ENCODE measurements at places on chromosomes 7 and 10.
A peak's percentile ranks its signal among the peaks of the same experiment; 100 is the strongest.

- peak; percentile 39 for DNase-seq
Observed at GRCh38 chr7:3063016-3063753, 19.5 kb upstream of the CARD11 start.

GRCh38 chr10:62115842-62116241, 152.8 kb downstream of the RTKN2 start:
- DNase-seq, result no peak

- no peak for DNase-seq
Observed at GRCh38 chr7:107196834-107197610, 28.2 kb downstream of the HBP1 start.

- DNase-seq, result no peak
Observed at GRCh38 chr10:114215033-114215432, 24.0 kb upstream of the VWA2 start.

- no peak for DNase-seq
Observed at GRCh38 chr10:51862149-51862548, 162.8 kb upstream of the CSTF2T start.

GRCh38 chr7:2527505-2528467, 8.2 kb downstream of the LFNG start:
- DNase-seq, result no peak

- DNase-seq, result no peak
Observed at GRCh38 chr10:2731940-2732339, 335.4 kb upstream of the PFKP start.

DNA sequence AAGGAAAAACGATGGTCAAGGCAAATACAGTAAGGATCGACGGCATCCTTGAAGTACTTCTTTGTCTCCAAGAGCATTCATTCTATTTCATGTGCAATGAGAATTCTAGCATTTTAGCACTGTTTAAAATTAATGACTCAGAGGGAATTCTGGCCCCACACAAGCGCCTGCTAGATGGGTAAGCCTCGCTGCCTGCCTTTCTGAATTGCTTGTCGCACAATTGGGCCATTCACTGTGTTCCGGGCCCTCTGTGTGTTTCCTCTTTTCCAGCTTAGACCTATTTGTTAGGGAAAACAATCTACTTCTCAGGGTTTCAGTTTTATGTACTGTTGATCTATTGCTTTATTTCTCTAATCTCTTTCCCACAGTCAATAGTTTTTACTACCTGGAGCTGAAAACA, 204.7 kb upstream of the ZNF32 start:
- no peak for DNase-seq

- no peak for DNase-seq
Observed at GRCh38 chr7:131640686-131641085, 84.3 kb upstream of the PODXL start.

DNA sequence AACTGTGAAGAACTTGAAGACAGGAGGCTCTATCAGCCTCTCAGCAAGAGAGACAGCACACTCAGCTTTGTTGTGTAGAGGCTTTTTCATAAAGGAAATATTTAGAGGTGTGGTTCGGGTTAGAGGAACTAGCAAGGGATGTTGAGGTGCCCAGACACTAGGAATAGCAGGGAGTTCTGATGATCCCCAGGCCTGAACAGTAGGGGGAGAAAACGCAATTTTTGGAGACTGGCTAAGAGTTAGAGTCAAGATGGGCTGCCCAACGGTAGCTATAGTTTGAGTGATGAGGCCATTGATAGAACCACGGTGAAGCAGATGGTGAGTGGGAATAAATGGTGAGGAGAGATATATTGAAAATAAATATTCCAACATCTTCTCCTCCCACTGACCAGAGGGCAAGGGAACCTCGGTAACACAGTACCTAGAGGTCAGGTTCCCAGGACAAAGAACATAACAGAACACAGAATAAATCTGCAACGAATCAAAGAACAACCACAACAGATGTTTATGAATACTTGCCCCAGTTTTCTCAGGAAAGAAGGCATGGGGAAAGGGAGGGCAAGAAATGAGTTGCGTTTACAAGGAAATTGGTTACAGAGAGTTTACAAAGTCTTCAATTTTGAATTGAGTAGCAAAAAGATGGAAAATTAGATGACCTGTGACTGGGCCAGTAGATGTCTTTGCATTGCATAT, 24.2 kb upstream of the BPGM start:
- DNase-seq, result no peak

- DNase-seq, result no peak
Observed at GRCh38 chr7:70137126-70137525, 538.9 kb downstream of the AUTS2 start.

- DNase-seq, result no peak
Observed at GRCh38 chr10:909831-910230, 21.7 kb downstream of the LARP4B start.

GRCh38 chr7:55018361-55019190, at the start of gene EGFR:
Gene EGFR, plus strand, starts transcription at chr7:55019017. Its CDS starts 261 bp downstream, at chr7:55019278.
- DNase-seq, result no peak

DNA sequence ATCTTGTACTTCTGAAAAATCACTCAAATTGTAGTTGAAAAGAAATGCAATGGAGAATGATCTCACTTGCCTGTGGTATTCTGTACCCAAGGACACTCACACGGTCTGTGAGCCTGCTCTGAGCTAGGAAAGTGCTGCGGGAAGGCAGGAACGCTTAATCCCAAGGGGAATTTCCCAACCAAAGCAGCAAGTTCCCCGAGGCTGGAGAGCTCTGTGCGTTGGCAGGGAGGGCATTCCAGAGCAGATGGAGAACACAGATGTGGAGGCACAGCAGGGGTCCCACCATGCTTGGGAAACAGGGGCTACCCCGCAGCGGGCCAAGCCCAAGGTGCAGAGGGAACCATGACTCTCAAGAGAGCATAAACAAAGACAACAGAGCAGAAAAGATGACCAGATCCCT, 13.6 kb downstream of the SVIL start:
- DNase-seq, result no peak

- no peak for DNase-seq
Observed at GRCh38 chr10:51747216-51747615, 47.8 kb upstream of the CSTF2T start.

- no peak for DNase-seq
Observed at GRCh38 chr7:2894118-2894940, 50.2 kb upstream of the GNA12 start.

DNA sequence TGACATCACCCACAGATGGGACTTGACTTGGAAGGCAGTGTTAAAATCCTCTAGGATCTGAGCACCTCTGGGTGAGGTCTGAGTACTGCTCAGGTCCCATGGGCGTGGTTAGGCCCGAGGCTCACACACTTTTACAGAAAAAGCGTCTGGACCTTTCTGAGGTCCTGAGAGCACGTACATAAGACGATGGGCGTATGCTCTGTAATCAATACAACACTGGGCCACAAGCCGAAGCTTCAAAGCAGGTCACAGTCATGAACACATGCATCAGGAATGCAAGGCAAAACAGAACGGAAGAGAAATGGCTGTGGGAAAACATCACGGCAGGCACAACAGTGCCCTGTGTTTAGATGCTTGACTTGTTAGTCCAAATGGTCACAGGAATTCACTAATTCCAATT, 112.2 kb downstream of the LARP4B start:
- no peak for DNase-seq

DNA sequence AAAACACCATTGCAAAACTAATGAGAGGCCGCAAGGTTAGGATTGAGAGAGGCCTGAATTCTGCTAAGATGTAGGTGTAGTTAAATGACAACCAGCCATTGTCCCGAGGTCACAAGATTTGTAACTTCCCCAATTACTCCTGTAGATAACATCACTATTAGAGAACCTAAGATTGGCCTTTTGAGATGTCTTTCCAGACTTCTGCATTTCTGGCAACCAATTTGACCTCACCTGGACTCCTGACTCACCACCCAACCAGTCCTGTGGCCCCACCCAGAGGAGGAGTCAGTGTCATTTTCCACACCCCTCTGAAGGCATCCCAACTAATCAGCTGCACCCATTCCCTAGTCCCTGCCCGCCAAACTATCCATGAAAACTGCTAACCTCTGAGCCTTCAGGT, 115.7 kb downstream of the PRKAG2 start:
- no peak for DNase-seq

DNA sequence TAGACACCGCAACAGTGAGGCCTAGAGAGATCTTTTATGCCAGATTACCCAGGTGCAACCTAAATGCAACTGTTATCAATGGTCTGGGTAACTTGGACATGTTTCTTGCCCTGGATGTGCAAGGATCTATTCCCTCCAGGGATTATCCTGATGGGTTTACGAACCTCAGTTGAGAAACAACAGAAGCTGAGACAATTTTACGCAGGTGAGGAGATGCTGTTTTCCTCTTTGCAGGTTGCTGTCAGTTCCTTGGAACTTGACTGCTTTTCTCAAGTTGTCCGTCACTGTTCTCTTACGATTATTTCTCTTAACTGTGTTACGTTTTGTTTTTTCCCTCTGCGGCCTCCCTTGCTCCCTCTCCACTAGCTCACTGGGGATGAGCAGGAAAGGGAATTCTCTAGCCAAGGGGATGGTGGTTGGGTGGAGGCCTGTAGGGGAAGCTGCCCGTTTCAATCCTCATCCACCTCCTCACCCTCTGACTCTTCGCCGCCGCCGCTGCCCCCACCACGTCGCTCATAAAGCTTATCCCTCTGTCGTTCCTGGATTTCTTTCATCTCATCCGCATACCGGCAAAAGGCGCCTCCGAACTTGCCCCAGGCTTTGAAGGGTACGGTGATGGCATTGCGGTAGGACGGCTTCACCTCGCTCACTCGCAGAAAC, 1.2 kb downstream of the PURB start:
- no peak for DNase-seq

GRCh38 chr7:8217200-8218068, 44.5 kb downstream of the ICA1 start:
- DNase-seq, result no peak

DNA sequence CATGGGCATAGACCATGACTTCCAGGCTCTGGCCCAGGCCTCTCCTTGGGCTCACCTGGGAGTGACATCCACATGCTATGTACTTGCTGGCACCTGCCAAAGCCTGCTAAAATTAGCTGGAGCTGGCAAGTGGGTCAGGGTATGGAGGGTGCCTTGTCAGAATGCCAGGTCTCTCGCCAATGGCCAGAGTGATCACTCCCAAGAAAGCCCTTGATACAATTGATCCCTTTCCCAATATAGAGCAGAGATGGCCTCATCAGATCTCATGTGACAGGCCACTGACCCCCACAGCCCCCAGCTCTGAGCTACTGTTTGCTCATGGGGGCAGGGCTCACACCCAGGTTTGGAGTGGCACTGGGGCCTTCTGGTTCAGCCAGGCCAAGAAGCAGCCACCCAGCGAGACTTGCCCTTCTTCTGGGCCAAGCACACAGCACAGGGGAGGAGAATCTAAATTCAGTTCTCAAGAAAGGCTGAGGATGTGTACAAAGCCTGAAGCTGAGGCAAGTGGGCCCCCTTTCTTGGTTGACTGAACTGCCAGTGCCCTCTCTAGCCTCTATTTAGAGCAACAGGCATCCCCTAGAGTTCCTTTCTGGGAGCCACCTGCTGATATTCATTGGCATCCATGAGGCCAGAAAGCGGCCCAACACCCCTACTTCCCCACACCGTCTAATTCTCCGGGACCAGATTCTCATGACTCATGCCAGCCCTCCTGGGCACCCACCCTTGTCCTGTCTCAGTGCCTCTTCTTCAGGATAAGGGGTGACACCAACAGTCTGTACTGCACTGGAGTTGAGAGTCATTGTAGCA, 18.9 kb upstream of the MYL7 start:
- DNase-seq, result no peak

DNA sequence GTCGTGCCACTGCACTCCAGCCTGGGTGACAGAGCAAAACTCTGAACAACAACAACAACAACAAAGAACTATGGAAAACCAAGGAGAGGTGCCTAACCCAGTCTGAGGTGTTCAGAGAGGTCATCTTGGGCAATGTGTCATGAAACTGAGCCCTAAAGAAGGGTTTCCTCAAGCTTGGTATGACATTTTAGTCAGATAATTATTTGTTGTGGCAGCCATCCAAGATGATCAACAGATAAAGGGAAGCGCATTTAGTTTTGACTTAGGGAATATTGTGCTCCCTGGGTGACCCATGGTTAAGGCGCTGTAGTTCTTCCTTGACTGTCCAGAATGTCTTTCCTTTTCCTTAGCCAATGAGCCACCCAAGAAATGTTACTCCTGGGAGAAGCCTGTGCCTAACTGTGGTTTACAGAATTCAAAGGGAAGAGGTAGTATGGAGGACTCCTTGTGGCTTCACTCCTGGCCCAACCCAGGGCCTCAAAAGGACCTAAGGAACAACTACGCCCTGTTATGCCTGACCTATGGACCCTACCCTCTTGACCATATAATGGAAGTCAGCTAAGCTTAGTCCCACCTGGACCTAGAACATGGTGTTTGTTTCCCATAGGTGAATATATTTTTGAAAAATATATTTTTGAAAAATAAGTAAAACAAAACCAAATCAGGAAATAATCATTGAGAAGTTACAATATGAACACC, 42.4 kb downstream of the TPST1 start:
- no peak for DNase-seq

GRCh38 chr7:139675127-139676125, 102.4 kb downstream of the HIPK2 start:
- no peak for DNase-seq

DNA sequence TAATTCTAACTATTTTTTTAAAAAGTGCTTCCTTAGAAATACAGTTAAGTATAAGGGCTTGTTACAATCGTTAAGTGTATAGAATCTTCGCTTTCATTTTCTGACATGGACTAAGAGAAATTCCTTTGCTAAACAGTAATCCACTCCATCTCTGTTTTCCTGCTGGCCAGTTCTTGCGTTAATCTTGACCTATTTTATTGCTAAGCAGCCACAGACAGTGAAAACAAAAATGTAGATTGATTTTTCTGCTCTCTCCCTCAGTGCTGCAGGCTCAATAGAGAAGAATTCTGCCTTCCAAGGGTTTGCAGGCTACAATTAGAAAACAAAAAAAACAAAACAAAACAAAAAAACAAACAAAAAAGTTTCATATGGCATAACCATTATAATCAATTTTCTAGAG, 310.4 kb upstream of the ADARB2 start:
- DNase-seq, result no peak

- no peak for DNase-seq
Observed at GRCh38 chr7:131196803-131197202, 130.9 kb upstream of the MKLN1 start.

GRCh38 chr10:44206127-44206818, 178.6 kb downstream of the CXCL12 start:
- DNase-seq, result no peak

GRCh38 chr10:62961951-62962523, 145.9 kb upstream of the EGR2 start:
- no peak for DNase-seq

DNA sequence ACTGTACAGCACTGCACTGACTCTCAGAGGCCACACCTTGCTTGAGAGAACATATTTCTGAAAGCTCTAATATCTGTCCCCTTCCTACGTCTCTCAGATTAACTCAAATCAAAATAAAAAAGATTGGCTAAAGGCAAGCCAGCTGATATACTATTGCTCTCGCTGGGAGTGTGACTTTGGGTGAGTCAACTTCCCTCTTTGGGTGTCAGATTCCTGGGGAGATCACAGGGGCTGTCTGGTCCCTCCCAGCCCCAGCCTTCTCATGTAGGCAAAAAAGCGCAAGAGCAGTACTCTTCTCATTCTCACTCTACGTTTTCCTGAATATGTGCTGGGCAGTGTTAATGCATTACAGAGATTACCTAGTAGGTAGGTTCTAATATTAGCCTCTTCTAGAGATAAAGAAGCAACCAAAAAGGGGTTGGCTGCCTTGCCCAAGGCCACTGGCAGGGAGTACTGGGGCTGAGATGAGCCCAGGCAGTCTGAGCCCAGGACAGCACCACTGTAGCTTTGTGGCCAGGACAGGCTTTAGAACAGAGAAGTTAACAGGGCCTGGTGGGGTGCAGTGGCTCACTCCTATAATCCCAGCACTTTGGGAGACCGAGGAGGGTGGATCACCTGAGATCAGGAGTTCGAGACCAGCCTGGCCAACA, 9.1 kb upstream of the DENND2A start:
- no peak for DNase-seq
